ENCODE measurements at places on chromosomes 5 and 9.

DNA sequence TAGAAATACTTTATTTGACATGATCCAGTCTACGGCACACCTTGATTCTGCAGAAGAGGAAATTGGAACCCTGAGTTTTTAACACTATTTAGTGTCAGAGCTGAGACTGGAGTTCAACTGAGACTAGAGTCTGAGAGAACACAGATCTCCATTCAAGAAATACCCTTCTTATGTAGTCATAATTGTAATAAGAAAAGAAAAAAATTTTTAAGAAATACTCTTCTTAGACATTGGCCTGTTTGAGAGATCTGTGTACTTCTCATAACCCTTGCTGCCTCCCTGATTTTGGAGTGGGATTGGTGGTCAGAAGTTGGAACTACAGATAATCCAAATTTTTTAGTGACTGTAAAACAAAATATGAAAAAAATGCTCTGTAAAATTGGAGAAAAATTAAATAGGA is 253.4 kb downstream of the ARRDC3 start:
- DNase-seq, result no peak

- DNase-seq, result no peak
Observed at GRCh38 chr5:111134864-111135263, 42.7 kb downstream of the WDR36 start.

GRCh38 chr5:145908206-145908960 is 28.0 kb upstream of the SH3RF2 start:
- no peak for DNase-seq

- no peak for DNase-seq
Observed at GRCh38 chr5:118776755-118777154, 211.6 kb downstream of the DTWD2 start.

- no peak for DNase-seq
Observed at GRCh38 chr5:158458086-158458485, 599.1 kb upstream of the CLINT1 start.

GRCh38 chr5:103385722-103386121 is 127.2 kb downstream of the MACIR start:
- no peak for DNase-seq

DNA sequence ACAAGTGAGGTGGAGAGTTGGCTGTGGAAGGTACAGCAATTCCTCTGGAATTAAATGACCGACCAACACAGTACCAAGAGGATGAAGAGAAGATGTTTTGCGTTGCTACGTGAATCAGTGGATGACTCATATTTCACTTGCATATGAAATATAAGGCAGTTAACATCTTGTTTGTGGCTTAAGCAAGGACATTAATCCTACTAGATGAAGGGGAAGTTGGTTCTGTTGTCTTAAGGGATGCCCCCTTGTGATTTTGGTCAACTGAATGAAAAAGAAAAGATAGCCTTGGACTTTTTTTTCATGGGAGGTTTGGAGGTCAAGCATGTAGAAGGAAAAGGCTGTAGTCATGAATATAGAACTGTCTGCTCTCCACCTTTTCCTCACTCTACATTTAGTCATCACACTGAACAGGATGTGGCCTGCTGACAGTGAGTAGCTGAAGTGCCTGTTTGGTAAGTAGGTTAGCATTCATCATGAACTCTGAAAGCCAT is 33.9 kb downstream of the VLDLR start:
- no peak for DNase-seq

DNA sequence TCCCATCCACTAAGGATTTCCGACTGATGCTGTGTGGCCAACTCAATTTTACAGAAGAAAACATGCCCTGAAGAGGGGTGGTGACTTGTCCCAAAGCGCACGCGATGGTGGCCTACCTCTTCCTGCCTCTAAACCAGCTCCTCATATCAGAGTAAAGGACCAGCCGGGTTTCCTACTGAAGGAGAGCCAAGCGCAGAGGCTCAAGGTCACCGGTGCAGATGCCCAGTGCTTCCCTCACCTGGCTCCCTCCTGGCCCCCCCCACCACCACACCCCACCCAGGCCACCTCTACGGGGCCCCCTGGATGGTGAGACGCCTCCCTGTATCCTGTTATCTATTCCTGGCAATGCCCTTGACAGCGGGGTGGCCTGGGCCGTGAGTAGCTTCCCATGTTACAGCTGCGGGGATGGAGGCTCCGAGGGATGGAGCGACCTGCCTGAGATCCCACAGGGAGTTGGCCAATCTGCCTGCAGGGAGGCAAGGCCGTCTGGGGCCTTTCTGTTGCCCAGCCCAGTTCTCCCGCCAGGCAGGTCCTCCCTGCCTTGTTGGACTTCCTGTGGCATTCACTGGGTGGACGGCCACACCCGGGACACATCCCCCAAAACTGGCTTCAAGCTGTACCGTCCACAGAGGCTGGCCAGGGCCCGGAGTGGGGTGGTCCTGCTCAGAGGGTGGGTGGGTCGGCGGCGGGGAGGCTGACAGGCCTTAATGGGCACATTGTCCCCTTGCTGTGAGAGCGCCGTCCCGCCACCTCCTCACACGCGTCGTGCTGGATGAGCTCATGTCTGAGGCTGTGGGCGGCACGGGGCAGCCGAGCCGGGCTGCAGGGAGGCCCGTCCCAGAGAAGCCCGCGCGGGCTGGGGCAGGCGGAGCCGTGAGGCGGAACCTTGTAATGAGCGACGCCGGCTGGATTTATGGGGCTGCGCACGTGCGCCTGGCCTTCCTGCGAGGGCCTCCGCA is 72.5 kb downstream of the MACROH2A1 start:
- no peak for DNase-seq

DNA sequence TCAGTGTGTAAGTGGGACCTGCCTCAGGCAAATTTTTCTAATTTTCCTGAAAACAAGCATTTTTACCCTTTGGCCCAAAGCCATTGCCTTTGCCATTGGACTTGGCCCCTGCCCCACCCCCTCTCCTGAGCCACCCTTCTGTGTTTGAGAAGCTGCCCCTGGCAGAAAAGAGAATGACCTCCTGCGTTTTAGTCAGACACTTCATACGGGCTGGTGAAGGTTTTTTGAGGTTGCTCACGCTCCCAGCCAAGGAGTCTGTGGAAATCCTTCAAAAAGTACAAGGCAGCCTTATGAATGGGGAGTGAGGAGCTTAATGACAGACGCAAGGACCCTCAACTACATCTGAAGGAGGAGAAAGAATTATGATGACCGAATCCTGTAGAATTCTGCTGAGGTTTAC is 308.9 kb downstream of the SLIT3 start:
- DNase-seq, result no peak

DNA sequence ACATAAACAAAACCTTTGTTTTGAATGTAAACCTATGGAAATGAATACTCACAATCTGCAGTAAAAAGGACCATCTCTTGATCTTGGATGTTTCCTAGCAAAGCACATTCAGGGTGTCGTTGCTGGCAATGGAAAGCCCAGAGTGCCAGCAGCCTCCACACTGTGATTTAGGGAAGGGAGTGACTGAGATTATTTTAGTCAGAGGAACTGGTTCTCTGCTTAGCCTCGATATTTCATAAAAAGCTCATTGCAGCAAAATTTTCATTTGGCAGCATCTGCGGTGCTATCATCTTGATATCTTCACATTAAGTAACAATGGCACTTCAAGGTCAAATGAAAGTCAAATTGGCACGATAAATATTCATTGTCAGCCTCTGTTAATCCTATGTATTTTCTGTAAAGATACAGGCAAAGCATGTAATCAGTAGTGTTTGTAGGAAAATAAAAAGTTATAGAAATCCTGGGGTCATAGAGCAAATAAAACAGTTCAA is 116.0 kb downstream of the MACIR start:
- DNase-seq, result no peak

GRCh38 chr5:91910655-91911054 is 527.5 kb upstream of the ARRDC3 start:
- no peak for DNase-seq

DNA sequence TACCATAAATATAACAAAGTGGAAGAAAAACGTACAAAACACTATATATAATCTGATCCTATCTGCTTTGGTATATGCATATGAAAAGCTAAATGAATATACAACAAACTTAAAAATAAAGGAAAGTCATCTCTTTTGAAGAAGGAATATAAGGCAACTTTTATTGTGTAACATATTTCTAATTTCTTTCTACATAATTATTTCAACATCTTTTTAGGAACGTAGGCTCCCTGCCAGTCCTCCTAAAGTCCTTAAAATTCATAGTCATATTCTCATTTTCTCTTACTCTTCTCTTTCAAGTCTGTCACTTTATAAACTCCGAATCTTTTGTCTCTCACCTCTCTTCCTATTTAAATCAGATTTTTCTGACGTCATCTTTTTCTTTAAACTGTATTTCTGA is 9.6 kb downstream of the DEPDC1B start:
- no peak for DNase-seq

GRCh38 chr9:19174127-19174912 is 47.0 kb upstream of the PLIN2 start:
- peak; percentile 39 for DNase-seq

- no peak for DNase-seq
Observed at GRCh38 chr9:104386013-104386412, 118.0 kb upstream of the OR13F1 start.

DNA sequence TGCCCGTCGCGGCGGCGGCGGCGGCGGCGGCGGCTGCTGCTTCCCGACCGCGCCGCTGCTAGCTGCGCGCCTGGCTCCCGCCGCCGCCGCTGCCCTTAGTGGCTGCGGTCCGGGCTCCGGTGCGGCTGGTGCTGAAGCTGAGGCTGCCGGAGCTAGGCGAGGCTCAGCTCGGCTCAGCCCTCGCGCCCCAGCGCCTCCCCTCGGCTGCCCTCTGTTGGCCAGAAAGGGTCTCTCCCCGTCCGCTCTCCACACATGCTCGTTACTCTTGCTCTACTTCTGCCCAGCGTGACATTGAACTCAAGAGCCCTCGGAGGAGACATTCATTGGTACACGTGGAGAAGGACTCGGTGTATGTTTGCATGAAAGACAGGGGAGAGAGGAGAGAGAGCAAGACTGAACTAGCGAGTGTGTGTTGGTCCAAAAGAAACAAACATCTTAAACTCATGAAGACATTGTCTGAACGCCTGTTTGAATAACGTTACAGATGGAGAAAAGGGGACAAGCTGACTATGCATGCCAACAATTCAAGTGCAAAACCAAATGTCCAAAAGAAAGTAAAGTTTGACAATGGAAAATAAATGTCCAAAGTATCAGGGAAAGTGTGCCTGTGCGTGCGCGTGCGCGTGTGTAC is at the start of gene HCN1:
Gene HCN1 (minus strand): TSS at position 175 of the 631 bp plus-strand sequence.
- DNase-seq, result no peak

DNA sequence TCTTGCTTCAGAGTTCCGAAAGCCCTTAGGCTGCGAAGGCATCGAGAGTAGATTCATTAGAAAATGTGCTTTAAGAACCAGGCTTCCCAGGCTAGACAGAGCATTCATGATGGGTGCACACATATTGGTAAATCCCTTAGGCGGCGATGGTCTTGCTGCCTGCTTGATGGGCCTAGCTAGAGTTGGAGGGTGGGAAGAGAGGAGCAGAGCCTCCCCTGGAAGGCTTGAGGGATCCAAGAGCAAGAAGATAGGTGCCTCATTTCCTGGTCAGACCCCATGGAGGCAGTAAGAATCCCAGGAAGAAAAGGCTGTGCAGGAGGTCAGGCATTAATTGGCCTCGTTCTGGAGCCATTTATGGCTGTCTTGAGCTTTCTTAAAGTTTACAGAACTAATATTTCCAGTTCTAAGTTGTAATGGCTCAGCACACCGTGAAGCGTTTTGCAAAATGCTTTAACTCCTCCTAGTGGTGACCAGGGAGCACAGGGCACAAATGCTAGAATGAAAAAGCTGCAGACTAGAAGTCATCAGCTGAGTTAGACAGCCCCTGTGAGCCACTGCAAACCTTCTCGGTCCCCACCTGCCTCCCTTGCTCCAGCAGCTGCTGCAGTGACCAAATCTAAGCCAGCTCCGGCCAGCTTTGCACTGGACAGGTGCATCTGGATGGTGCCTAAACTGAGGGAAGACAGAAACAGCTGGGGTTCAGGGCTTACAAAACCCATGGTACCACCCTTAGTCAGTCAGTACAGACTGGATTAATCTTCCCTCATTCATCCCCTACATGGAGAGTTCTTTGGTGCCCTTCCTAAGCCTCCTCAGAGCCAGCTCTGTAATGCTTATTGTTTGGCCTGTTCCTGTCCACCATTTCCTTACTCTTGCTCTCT is 14.7 kb downstream of the SLC45A2 start:
- peak; percentile 24 for DNase-seq

DNA sequence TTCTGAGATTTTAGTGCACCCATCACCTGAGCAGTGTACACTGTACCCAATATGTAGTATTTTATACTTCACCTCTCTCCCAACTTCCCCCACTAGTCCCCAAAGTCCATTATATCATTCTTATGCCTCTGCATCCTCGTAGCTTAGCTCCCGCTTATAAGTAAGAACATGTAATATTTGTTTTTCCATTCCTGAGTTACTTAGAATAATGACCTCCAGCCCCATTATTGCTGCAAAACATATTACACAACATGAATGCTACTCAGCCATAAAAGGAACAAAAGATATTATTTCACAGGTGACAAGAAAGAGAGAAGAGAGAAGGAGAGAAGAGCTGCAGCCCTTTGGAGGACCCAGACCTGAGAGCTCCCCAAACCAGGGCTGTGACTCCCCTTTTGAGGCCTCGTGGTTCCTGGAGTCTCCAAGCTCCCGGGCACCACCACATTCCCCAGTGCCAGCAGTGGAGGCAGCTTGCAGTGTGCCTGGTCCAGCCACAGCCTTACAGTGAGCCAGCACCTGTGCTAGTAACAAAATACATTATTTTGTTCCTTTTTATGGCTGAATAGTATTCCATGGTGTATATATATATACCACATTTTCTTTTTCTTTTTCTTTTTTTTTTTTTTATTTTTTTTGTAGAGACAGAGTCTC is 194.5 kb upstream of the DAB2 start:
- no peak for DNase-seq

GRCh38 chr9:8599937-8600336 is 800.4 kb upstream of the DMAC1 start:
- DNase-seq, result no peak

DNA sequence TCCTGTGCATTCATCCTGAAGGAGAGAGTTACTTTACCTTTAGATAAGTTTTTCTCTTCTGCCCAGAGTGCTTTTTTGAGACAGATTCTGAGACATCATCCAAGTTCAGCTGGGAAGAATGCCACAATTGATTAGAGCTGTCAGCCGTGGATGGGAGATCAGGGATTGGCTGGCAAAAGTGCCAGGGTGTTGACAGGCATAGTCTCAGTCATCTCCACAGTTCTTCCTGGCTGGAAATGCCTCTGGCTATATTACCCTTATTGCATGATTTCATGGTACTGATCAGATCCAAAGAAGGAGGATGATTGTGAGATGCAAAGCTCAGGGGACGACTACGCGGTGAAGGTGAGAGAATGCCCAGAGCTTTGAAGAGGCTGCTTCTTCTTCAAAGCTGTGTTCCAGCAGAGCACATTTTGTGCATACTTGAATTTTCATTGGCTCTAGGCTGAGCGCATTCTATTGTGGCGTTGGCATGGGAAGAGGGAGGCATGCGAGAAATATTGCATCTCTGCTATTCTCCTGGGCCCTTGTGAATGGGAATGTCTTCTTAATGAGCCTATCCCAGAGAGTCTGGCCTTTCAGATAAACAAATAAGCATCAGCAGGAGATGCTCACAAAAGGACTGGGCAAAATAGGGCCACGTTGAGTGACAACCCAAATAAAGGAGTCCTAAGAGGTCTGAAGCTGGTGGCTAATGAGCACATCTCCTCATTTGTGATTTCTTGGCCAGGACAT is 82.1 kb downstream of the GRIA1 start:
- DNase-seq, result no peak
